ENCODE measurements at places on chromosomes 5 and 9.

GRCh38 chr5:6785161-6785860, 72.1 kb downstream of the TENT4A start:
- no peak for DNase-seq

GRCh38 chr9:126498331-126498730, 115.4 kb upstream of the LMX1B start:
- DNase-seq: no peak

GRCh38 chr5:134492568-134492967, 32.9 kb upstream of the JADE2 start:
- DNase-seq: no peak

DNA sequence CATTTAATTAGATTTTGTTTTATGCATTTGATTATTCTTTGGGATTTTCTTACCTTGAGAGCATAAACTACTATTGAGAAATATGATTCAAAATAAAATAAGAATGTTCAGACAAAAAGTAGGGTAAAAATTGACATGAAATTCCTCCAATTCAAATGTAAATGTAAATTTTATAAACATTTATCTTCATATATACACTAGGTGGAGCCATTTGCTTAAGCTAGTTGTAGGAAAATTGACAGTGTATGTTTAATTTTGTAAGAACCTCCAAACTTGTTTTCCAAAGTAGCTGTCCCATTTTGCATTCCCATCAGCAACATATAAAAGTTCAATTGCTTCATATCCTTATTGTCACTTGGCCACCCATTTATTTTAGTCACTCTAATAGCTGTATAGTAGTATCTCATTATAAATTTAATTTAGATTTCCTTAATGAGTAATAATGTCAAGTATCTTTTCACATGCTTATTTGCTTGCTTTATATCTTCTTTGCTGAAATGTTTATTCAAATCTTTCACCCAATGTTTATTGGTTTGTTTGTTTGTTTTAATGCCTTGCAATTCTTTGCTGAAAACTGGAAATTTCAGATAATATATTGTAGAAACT, 37.6 kb upstream of the SLCO6A1 start:
- DNase-seq: no peak

- no peak for DNase-seq
Measured at GRCh38 chr5:53111139-53111538, 1.6 kb upstream of the MOCS2 start.

DNA sequence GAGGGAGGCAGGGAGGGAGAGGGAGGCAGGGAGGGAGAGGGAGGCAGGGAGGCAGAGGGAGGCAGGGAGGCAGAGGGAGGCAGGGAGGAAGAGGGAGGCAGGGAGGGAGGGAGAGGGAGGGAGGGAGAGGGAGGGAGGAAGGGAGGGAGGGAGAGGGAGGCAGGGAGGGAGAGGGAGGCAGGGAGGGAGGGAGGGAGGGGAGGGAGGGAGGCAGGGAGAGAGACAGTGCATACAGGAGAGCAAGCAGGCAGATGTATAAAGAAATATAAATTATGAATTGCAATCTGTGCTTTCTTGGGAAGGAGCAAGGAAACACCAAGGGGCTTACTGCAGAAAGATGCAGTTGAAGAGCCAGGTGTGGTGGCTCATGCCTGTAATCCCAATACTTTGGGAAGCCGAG, 147.2 kb upstream of the PANK3 start:
- no peak for DNase-seq

DNA sequence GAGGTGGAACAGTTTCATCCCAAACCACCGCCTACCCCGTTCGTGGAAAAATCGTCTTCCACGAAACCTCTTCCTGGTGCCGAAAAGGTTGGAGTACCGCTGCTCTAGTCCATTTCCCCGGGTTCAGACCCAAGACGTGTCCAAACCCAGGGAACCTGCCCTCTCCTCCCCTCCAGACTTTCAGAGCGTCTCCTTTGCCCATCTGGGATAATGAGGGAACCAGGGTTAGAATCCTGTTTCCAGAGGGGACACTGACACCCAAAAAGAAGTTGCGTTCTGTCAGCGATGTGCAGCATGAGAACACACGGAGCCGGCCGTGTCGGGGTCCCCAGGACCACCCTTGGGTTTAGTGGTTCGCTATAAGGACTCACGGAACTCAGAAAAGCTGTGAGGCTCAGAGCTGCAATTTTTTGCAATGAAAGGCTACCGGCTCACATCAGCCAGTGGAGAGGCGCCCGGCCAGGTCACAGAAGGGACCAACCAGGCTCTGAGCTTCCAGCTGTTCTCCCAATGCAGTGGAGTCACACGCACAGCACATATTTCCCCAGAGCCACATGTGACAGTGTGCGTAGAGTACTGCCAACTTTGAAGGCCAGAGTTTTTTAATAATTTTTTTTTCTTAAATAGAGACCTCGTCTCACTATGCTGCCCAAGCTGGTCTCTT, 19.4 kb downstream of the LAMC3 start:
- no peak for DNase-seq

GRCh38 chr9:71680189-71680980, 87.9 kb downstream of the CEMIP2 start:
- DNase-seq: no peak

DNA sequence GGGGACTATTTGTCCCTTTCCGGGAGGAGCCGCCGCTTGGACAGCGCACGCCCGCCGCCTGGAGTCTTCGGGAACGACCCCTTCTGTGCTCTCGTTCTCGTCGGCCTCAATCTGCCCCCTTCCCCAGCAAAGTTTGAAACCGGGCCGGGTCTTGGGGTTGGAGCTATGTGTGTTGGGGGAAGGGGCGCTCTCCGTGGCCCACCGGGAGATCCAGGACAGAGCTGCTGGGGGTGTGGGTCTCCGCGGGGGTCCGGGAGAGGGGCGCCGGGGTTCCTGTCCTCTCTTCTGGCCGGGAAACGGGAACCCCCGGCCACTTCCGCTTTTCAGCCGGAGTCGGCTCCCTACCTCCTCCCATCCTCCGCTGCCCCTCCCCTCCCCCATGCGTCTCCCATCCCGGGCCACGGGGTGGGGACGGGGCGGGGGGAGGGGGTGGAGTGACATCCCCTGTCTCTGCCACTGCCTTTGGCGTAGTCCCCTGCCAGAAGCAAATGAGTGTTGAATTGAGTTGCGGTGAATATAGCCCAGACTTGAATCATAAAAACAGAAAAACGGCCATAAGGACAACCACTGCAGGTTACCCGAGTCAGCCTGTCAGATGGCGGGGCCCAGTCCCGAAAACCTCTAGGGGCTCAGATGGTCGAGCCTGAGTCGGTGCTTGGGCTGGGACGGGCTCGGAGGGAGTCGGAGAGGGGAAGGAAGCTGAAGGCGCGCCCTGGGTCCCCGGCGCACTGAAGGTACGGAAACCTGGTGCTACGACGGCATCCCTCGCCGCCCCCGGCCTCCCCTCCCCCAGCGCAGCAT, 1.1 kb downstream of the CPLX2 start:
- no peak for DNase-seq

DNA sequence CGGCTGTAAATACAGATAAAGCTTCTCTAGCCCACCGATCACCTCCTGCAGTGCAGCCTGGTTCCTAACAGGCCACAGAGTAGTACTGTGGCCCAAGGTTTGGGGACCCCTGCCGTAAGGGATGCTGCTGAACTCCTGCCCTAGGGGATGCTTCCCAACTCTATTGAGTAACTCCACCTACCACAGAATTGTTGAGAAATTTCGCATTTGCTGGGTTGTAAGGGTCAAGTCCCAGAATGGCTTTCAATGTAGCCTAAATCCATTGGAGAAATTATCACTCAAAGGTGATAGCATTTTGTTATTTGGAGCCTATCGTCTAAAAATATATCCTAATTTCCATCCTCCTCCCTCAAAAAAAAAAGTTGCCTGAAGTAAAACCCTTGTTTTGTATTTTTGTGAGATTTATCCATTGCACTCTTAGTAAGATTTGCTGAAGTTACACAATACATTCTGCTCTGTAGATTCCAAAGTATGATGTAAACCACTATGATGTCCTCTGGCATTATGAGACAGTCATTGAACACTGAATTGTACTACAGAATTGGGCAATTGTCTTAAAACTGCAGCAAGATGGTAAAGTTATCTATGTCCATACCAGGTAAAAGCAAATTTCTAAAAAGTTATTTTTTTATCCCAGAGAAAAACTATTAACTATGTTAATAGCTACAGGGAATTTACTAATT, 14.0 kb downstream of the ACTBL2 start:
- peak; percentile 29 for DNase-seq

DNA sequence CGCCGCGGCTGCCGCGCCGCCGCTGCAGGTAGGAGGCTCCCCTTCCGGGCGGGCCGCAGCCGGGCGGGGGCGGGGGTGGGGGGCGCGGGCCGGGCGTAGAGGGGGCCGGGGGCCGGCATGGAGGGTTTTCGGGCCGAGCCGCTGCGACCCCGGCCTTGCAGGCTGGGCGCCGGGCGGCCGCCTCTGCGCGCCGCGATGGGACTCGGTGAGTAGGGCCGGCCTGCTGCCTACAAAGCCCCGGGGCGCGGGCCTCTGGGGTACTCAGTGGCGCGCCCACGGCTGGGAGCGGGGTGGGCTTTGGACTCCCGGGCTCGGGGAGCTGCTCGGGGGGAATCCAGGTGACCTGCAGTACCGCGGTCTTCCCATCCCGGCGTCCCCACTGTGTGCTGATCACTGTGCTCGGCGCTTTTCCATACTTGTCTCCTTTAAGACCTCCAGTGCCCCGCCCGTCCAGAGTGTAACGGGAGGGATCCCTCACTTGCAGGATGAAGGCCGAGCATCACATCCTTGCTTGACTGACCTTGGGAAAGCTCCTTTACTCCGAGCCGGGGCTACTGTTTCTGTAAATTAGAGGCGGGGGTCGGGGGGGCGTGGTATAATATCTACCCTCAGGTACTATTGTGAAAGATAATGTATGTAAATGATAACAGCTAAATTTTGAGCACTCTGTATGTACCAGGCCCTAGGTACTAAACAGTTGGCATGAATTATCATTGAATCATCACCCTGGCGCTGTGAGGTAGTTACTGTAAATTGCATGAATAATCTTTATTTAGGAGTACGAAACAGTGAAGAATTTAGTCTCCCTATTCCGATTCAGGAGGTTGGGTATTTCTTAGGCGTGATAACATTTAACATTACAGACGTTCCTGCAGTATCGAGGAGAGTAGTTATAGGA, 672 bp downstream of the MSANTD3 start:
- DNase-seq: peak; percentile 68

DNA sequence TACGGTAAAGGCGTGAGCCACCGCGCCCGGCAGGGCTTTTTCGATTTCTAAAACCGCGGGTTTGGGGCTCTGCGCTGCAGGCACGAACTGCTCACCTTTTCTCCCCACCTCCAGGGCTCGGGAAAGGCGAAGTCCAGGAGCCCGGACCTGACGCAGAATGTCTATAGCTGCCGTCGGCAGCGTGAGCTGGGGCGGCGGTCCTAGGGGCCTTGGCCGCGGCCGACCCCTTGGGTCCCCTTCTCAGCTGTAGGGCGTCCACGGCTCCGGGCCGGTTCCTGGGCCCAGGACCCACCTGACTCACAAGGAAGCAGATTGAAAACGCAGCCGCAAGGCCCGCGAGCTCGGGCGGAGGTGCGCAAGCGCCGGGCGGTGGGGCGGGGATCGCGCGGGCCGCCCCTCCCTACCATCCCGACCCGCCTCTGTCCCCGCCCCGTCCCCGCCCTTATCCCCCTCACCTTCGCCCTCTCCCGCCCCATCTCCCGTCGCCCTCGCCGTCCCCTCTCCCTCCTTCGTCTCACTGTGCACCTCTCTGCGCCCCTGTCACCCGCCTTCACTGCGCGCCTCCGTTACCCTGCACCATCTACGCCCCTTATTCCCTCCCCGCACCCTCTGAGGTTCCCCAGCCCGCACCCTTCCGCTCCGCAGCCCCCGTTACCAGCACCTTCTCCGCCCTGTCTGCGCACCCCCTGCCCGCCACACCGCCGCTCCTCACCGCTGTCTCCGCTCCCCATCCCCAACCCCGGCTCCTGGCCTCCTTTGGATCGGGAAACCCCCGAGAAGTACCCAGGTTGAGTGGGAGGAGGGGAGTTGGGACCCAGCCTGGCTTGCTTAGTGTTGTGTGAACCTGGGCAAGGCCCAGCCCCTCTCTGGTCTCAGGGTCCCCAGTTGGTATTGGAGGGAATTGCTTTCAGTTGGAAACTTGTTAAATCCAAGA, at the start of gene HDHD3:
HDHD3 (minus strand) TSS at position 353 of the 934 bp plus-strand sequence. CDS start 2,632 bp downstream, outside the sequence.
- peak; percentile 91 for DNase-seq

DNA sequence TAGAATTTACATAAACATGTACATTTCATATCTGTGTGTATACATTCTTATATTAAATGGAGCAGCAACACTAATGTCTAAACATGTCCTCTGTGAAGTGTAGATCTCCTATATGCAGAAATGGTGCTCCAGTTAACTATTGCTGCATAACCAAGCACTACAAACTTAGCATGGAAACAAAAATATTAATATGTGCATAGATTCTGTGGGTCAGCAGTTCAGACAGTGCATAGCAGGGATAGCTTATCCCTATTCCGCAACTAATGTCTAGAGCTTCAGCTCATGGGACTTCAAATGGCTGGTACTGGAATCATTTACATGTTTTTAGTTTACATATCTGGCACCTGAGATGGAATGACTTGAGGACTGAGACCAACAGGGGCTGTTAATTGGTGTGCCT, 652.1 kb downstream of the TLE4 start:
- no peak for DNase-seq

DNA sequence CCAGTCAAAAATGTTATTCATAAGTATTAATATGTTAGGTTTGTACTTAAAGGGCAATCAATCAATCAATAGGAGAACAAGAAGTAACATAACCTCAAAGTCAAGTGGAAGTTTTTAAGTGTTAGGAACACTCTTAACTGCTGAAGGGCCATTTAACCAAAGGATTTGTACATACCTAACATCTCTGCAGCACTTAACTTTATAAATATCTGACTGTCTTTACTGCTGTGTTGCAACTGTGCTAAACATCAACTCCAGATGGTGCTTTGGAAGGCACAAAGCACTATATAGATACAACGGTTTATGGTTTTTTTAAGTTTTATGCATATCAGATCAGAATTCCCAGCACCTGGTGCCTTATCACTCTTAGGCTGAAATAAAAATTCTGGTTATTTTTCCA, 604.9 kb upstream of the PTGER4 start:
- no peak for DNase-seq

GRCh38 chr5:54728588-54728915, 211.0 kb downstream of the SNX18 start:
- DNase-seq: no peak

- DNase-seq: no peak
Measured at GRCh38 chr9:134208310-134208841, 44.0 kb upstream of the RNU6ATAC start.

DNA sequence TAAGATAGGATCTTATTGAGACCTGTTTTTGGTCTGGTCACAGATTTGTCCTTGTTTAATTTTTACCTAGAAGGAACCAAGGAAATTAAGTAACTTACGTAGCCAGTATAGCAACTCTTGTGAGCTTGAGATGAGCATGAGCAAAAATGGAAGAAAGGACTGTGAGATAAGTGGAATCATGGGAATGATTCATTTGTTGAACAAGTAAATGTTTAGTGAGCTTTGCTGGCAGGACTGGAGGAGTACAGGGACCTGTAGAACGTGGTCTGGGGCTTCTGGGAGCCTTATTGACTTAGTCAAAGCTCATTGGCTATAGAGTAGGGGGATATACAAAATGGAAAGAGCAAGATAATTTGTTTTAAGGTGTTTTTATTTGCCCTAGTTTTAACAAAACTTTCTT, 3.0 kb downstream of the RAD23B start:
- no peak for DNase-seq

Data from AG08396 (cell line).